ENCODE measurements at places on chromosomes 2 and 18.

GRCh38 chr18:42025491-42025890 lies 70.5 kb downstream of the PIK3C3 start:
- no peak for DNase-seq

DNA sequence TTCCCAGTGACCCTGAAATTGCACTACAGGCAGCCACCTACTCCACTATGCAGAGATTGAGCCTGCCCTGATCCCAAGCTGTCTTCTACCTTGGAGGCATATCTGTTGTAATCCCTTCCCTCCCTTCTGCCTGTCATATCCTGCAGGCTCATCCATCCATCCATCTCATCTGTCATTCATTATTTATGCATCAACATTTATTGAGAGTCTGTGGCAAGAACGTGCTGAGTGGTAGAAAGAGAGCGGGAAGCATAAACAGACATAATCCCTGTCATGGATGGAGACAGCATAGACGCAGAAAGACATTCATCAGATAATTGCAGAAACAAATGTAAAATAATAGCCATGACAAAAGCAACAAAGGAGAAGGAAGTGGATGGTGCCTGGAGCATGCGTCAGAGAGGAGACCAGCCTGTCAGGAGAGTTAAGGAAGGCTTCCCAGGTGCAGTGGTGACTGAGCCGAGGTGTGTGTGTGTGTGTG lies 110.7 kb upstream of the STPG4 start:
- no peak for DNase-seq

GRCh38 chr2:235958221-235958930 lies 209.8 kb downstream of the GBX2 start:
- DNase-seq, result no peak

DNA sequence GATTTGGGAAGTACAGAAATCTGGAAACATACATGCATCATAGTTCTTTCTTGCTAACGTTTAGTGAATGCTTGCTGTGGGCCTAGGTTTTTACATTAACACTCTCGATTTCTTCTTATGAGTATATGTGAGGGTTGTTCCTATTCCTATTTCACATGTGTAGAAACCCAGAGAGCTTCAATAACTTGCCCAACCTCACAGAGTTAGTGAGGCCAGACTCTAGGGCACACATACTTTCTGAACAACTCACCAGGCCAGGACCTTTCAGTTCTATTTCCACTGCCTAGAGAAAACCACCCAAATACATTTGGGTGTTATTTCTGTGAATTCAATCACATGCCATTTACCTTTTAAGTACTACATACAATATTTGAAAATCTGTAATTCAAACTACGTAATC lies 8.2 kb upstream of the KCTD1 start:
- peak; percentile 56 for DNase-seq

GRCh38 chr2:99772591-99773331 lies 282.9 kb upstream of the REV1 start:
- no peak for DNase-seq

- DNase-seq, result peak; percentile 81
Measured at GRCh38 chr2:9174771-9175437, 31.7 kb upstream of the ASAP2 start.

- no peak for DNase-seq
Measured at GRCh38 chr2:79275197-79275596, 115.6 kb upstream of the REG3A start.

GRCh38 chr2:9287400-9288045 lies 80.9 kb downstream of the ASAP2 start:
- peak; percentile 100 for DNase-seq

GRCh38 chr2:20446255-20446916 lies 488 bp upstream of the RHOB start:
- DNase-seq, result no peak

DNA sequence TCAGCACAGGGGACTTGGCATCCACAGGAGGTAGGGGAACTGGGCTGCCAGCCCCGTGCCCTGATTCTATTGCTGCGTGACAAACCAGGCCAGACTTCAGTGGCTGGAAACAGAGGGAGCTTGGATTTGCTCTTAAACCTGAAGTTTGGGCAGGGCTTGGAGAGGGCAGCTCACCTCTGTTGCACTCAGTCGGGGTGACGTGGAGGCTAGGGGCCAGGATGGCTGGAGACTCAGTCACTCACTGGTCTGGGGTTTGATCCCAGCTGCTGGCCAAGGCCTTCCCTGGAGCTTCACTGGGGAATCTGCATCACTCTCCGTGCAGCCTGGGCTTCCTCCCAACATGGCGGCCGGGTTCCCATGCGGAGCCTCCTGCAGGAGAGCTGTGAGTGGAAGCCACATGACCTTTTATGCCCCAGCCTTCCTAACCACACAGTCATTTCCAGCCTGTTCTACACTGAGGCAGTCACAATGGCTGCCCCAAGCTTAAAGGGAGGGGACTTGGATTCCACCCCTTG lies 175.2 kb upstream of the HDAC4 start:
- no peak for DNase-seq

DNA sequence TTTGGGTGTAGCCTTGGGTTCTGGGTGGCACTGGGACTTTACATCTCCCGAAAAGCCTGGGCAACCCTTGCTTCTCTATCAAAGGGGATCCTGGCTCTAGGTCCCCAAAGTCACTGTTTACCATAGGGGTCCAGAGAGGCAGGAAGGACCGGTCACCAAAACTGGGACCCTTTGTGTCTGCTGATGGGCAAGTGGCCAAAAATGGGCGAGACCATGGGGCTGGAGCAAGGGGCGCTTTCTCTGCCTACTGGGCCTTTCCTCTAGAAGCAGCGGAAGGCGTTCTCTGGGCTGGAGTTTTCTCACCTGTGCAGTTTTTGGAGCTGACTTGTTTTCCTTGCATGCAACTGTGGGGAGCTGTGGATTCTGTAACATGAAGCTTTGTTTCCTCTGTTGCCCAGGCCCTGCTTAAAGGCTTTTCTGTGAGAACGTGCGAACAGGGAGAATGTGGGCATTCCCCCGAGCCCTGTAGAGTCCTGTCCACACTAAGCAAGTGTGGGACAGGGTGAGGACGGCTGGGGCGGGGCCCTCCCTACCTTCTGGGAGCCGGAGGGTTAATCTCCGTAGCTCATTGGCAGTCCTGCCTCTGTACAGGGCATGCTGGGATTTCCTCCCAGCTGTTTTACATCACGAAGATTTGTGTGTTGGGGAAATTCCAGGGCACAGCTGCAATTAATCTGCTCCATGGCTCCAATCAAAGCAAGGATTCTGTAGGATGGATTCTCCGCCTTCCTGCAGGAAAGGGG lies 50.2 kb downstream of the TGOLN2 start:
- peak; percentile 86 for DNase-seq

DNA sequence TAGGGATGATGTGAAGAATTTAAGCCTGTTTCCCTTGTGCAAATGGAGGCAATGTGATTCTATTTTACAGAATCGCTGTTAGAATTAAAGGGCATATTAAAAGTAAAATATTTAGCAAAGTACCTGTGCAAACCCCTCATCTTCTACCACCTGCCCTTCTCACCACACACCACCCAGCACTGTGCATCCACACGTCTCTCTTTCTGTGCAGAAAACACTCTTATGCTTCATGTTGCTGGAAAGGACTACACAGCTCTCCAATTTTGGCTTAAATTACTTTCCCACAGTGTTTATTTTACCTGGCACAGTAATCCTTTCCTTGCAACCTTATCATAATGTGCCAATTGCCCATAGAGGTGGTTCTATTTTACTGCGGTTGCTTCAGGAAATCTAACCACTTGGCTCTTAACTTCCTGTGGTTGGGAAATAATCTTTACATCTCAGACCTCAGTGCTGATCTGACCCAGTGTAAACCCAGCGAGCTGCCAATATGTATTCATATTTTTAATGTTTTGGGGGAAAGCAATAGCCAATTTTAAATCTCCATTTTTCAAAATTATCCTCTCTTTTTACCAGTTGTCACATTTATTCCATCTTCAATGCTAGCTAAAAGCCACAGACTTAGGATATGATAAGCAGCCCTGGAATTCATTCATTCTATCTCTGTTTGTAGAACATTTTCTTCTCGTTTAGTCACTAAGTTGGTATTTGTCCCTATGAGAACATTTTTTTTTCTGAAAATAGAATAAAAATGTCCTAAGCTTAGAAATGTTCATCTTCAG lies 250.9 kb downstream of the DSEL start:
- peak; percentile 79 for DNase-seq

DNA sequence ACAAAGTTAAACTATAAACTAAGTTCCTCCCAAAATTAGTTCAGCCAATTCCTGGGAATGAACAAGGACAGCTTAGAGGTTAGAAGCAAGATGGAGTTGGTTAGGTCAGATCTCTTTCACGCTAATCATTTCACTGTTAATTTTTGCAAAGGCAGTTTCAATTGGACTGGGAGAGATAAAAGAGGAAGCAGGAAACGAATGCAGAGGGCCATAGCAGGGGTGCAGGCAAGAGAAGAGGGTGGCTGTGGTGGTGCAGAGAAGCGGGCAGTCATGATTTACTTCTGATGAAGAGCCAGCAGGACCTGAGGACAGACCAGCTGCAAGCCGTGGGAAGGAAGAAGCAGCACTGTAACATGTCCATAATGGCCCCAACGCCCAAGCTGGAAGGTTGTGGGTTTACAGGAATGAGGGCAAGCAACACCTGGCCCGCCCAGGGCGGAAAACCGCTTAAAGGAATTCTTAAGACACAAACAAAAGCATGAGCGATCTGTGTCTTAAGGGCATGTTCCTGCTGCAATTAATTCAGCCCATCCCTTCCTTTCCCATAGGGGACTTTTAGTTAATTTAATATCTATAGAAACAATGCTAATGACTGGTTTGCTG lies 4.1 kb upstream of the RMP24 start:
- no peak for DNase-seq

GRCh38 chr18:3624935-3625741 lies 175.2 kb downstream of the TGIF1 start:
- DNase-seq, result peak; percentile 97

GRCh38 chr2:48601349-48601748 lies 16.3 kb upstream of the GTF2A1L start:
- no peak for DNase-seq

- no peak for DNase-seq
Measured at GRCh38 chr2:112706170-112706664, 14.6 kb upstream of the NT5DC4 start.

DNA sequence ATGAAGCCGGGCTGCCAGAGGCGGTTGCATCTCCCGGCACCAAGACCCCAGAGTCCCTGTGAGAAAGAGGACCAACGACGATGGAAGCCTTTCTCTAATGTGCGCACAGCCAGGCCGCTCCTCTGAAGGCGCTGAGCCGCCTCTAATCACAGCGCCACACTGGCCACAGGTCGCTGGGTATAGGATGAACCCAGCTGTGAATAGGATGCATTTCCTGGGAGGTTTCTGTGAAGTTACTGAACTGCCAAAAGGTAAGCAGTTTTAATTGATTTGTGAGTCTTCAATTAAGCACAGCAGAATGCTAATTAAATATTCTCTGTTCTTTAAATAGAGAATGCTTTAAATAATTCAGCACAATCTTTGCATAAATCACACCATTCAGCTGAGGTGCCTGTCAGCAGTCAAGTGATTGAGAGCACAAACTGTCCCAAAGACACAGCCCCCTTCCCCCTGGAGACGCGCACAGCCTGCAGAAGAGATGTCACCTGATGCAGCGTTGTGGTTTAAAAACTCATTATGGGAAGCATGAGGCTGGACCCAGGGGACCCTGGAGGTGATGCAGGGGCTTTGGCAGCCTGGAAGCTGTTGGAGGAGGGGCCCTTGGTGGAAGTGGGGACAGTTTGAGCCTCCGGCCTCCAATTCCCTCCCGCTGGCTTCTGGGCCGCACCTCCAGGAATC lies 98.1 kb downstream of the RTP5 start:
- DNase-seq, result no peak

DNA sequence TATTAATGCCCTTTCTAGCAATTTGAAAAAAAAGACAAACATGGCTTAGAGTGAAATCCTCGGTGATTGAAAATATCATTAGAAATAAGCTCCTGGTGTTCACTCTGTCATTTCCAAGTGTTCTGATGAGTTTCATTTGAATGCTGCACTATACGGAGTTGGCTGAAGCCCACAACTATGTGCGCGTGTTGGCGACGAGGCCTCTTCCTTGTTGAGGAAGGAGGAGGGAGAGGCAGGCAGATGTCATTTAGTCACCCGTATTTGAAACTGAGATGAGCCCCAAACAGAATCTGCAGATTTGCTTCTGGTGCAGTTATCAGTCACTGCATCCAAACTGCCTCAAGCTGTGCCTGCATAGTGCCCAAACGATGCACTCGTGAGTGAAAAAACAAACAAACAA lies 23.5 kb upstream of the SKOR2 start:
- peak; percentile 30 for DNase-seq

DNA sequence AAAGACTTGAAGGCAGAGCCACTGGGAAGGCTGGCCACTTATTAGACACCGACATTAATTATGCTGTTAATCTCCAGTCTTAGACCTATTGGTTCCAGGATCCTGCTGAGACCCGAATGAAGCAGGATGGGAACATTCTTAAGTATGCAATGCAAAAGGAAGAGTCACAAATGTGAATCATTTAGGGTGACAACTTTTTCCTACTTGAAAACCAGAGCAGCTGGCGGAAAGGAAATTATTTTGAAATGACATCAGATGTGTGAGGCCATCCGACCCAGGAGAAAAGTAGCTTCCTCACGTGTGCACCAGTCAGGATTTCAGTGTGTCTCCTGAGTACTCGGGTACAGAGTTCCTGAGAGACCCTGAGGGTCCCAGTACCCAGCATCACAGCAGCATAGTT lies 222.9 kb upstream of the NCKAP5 start:
- peak; percentile 72 for DNase-seq

- no peak for DNase-seq
Measured at GRCh38 chr2:43402002-43402401, 175.6 kb upstream of the ZFP36L2 start.

DNA sequence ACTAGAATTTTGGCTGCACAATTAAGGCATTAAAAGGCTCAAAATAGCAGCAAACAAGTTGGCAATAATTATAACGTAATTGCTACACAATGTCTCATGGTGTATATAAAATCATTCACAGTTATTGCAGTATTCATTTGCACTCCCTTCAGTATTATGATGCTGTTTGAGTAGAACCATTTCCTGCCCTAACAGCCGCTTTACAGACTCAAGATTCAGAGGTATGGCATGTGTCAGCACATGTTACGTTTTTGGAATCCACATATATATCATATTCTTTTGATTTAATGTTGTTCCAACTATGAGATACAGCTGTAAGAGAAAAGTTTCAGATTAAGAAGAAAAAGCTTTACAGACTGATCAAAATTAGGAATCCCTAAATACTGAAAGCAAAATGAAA lies 56.3 kb upstream of the NCKAP5 start:
- no peak for DNase-seq

GRCh38 chr2:11669454-11670291 lies at the start of gene NTSR2:
Gene NTSR2 (minus strand): TSS chr2:11670195. CDS start chr2:11670129, 66 bp downstream.
- DNase-seq, result peak; percentile 39

DNA sequence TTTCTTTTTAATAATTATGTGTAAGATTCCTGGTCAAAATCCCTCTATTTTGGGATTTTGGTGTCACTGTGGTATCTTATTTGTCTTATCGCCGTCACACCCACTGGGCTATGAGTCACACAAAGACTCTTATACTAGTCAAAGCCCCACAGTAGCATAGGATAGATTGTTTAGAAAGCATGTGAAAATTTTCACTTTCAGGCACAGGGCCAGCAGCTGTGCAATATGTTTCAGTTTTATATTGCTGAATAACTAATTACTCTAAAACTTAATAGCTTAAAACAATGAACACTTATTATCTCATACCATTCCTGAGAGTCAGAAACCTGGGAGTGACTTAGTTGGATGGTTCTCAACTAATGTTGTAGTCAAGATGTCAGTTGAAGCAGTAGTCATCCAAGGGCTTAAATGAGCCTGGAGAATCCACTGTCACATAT lies 24.0 kb downstream of the CFAP210 start:
- DNase-seq, result peak; percentile 28
